ENCODE measurements at places on chromosomes 3 and 15.

- no peak for DNase-seq
These were observed 58.2 kb downstream of the ZBTB38 start for GRCh38 chr3:141426404-141427034.

DNA sequence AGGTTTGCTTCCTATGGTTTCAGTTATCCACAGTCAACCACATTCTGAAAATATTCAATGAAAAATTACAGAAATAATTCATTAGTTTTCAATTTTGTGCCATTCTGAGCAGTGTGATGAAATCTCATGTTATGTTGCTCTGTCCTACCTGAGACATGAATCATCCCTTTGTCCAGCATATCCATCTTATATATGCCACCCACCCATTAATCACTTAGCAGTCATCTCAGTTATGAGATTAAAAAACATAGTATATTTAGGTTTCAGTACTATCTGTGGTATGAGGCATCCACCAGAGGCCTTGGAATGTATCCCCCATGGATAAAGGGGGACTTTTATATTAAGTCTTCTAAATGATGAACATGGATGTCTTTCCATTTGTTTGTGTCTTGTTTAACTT, 64.7 kb upstream of the PROK2 start:
- no peak for DNase-seq

DNA sequence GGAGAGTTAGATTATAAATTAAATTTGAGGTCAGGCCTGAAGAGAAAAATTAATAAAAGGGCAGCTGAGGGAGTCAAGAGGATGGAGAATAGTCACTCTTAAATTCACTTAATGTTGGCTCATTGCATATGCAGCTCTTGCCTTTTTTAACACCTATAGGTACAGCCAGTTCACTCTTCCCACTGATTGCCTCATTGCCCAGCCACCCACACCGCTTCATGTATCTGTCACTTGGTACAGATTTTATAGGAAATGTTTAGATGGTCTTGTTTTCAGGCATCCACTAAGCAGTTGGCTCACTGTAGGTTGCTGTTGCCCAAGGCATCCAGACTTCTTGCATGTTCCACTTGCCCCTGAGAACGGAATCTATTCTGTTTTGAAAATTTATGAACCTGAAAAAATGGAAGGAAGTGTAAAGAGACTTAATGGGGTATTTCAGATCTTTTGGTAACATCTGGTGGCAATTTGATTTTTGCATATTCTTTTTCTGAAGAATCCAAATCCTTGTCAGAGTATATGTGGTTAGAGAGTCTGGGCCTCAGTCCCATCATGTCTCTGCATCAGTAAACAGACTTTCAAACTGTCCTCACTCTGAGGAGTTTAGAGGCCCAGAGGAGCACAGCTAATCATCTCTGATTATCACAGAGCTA, 151.9 kb downstream of the RBPMS2 start:
- no peak for DNase-seq

DNA sequence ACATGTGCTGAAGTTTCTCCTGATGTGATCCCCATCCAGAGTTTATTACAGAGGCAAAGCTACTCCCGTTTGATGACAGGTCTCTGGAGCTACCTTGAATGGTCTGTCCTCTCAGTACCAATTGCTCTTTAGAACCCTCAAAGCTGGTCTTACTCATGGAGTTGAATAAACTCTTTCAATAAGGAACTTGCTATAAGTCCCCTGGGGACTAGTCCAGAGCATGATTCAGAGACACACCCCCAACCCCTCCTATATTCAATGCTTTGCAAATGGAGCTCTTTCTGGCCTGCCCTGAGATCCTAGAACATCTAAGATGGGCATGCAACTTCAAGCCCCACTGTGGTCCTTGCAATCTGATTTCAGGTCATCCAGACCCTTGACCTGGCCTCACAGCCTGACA, 23.9 kb upstream of the TPM1 start:
- DNase-seq, result no peak

DNA sequence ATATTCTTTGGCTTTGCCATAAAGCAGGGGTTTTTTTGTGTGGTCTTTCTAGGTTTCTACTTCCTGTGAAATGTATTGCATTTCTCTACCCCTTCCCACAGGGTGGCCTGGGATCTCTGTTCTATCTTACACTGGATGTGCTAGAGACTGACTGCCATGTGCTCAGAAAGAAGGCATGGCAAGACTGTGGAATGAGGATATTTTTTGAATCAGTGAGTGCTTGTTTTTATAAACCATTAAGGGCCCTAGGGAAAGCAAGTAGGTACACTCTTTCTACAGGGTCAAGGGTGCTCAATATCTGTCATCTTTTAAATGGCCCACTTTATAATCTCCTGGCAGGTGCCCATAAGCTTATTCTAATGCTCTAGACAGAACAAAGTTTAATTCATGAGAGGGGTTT, 730 bp downstream of the FETUB start:
- no peak for DNase-seq

DNA sequence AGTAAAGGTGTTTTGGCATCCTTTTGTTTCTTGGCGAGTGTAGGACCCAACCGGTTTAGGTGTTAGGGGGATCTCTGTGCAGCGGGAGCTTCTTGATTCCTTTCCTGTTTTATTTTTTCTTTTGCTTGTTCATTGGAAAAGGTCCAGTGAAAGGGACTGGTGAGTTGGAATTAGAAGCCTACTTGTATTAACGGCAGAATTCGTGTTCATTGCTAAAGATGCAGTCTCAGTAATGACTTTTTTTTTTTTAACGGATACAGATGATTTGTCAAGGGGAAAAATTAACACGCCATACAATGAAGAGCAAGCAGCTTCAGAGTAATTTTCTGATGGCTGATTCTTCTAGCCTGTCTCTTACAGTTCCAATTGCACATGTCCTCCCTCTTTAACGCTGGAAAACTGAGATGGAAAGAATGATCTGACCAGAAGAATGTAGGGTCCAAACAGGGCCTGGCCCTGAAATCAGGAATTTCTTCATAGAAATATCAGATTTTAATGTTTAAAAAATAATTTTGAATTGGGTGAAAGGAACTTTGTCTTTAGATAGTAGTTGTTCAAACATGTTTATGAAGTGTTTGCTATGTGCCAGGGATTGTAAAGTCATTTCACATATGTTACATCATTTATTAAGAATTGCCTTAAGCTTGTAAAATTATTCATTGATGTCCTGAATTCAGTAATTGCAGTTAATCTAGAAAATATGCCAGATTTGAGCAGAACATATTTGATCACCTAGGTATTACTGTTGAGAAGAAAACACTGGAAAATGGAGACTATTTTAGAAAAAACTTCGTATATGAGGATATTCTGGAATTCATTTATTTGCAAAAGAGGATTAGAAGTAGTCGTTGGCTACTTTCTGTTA, 1.4 kb downstream of the MAPK6 start:
- no peak for DNase-seq

- DNase-seq, result peak; percentile 6
These were observed 543 bp downstream of the MEF2A start for GRCh38 chr15:99566157-99566897.

All from stimulated activated CD4-positive, alpha-beta T cell treated with anti-CD3 and anti-CD28 coated beads, Interleukin-1b, Interleukin-23, amount 100 ng/mL, for 1 hour (primary cell).